Subcutaneous adipose tissue (tissue), 4 donors: ENCODE measurements at places on chromosomes 11 and 22. TPM values are rescaled to one million over a fixed set of nuclear protein-coding genes. Genes with fewer than 3 reads are reported as not detected.

SNX32 gene
- not detected for total RNA-seq

OR2AG2 gene
- 0.17 TPM for total RNA-seq

OR51B5 gene
- not detected for total RNA-seq

LSP1 gene
- 34.4 TPM for total RNA-seq

C22orf15 gene
- total RNA-seq, result not detected

NNMT gene
- total RNA-seq, result 1,487 TPM

MRGPRE gene
- not detected for total RNA-seq

NRXN2 gene
- 7.0 TPM for total RNA-seq

BRD1 gene
- total RNA-seq, result 37.1 TPM
